ENCODE measurements at places on chromosomes 16 and 17.
A peak's percentile ranks its signal among the peaks of the same experiment; 100 is the strongest.

GRCh38 chr16:87556941-87557459, 45.3 kb upstream of the JPH3 start:
- no peak for DNase-seq

GRCh38 chr16:576197-576822, 6.5 kb downstream of the PIGQ start:
- no peak for DNase-seq

- no peak for DNase-seq
Measured at GRCh38 chr16:57999971-58000705, at the start of gene ZNF319. TSS of gene ZNF319 (minus strand) at chr16:58000672. CDS start at chr16:57998265, 2,407 bp downstream.

- peak; percentile 82 for DNase-seq
Measured at GRCh38 chr17:50079334-50080095, 15.6 kb upstream of the PDK2 start.

DNA sequence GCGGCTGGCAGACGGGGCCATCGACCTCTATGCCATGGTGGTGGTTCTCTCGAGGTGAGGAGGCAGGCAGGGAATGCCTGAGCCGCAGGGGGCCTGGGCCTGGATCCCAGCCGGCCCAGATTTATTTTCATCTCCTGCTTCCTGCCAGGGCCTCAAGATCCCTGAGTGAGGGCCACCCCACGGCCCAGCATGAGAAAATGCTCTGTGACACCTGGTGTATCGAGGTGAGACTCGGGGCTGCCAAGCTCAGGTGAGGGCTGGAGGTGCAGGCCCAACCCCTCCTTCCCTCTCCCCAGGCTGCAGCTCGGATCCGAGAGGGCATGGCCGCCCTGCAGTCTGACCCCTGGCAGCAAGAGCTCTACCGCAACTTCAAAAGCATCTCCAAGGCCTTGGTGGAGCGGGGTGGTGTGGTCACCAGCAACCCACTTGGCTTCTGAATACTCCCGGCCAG, 4.9 kb downstream of the ACADVL start:
- DNase-seq, result no peak

GRCh38 chr17:31226373-31226772, 70.7 kb downstream of the OMG start:
- DNase-seq, result peak; percentile 59

Measured in HL-60 (cell line).